ENCODE measurements at places on chromosomes 3 and 15.

DNA sequence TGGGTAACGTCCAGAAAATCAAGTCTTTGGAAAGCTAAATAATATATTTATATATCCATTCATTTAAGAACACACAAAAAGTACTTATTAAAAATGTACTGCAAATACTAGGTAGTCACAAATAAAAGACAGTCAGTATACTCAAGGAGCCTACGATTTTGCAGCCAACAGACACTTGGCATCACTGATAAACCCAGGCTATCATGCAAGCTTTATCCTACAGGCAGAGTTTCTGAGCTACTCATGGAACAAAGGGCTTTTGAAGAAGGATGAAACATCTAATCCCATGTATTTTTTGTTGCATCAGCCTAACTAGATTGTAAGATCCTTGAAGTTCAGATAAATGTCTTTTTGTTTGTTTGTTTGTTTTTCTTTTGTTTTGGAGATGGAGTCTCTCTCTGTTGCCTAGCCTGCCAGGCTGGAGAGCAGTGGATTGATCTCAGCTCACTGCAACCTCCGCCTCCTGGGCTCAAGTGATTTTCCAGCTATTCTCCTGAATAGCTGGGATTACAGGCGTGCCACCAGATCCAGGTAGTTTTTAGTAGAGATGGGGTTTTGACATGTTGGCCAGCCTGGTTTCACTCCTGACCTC, 319.4 kb upstream of the MDFIC2 start:
- no peak for DNase-seq

- no peak for DNase-seq
Observed at GRCh38 chr3:155984791-155985417, 114.5 kb downstream of the GMPS start.

GRCh38 chr3:50001511-50001910, 61.6 kb downstream of the RBM6 start:
- no peak for DNase-seq

- no peak for DNase-seq
Observed at GRCh38 chr15:70030851-70031250, 66.9 kb downstream of the TLE3 start.

GRCh38 chr3:62843508-62843907, 31.7 kb downstream of the CADPS start:
- DNase-seq: no peak

DNA sequence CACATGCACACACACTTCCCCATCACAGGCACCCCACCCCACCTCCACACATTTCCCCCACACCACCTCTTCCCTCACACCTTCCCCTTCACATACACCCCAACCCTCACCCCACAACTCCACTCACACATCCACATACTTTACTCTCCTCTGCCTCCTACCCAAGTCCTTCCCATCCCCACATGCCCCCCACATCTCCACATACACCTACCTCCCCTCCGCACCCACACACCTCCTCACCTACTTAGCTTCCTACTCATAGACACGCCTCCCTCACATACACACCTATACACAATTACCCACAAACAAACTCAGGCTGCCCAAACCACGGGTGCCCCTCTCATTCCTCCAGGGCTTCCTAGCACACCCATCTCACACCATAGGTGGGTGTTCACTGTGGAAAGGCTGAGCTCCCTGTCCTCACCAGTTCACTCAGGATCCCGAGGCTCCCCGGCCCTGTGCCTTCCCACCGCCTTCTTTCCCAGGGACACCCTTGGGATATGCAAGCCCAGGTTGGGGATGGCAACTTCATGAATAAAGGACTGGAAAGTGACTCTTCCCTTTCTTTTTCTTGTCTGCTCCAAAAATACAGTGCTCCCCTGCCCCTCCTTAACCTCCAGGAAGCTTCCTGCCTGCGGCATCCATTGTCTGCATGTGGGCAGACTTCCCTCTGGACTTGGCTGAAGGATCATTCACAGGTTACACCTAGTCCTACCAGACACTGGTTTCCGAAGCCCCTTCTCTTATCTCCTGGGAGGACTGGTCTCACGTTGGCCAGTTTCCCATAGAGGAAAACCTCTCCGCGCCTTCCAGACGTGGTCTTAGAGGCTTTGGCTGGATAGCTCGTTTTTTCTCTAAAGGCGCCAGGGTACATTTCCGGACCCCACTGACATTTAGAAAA, 61.5 kb downstream of the SLCO2A1 start:
- DNase-seq: no peak

GRCh38 chr15:89140595-89140994, 52.3 kb downstream of the ABHD2 start:
- DNase-seq: no peak

DNA sequence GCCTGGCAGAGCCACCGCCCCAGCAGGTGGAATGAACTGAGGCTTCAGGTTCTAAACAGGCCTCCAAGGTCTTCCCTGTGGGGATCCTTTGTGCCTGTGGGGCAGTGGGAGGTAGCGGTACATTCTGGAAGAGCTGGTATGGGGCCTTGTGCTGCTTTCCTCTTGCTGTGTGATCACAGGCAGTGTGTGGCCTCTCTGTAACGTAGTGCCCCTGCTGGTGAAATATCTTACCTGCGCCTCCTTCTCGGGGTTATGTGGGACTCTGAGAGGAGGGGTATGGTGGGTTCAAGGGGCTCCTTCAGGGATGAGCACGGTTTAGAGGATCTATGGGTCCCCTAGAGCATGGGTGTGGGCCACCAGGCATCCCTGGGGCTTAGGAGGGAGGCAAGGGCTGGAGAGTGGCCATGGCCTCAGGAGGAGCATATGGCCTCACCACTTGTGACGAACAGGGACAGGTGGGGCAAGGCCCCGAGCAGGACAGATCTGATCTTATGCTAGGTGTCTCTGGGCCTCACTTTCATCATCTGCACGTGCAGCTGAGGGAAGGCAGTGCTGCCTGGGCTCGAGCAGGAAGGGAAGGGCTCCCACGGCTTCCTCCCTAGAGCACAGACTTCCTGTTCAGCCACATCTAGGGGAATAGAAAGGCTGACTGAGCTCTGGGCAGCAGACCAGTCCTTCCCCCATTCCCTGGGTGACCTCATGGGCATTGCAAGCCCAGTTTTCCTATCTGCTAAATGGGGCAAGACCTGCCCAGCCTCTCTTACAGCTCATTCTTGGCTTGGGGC, 1.9 kb upstream of the ALS2CL start:
- no peak for DNase-seq

GRCh38 chr3:198026620-198027019, 66.6 kb downstream of the LMLN start:
- DNase-seq: no peak
